ENCODE measurements at places on chromosomes 6 and 20.
A peak's percentile ranks its signal among the peaks of the same experiment; 100 is the strongest.

DNA sequence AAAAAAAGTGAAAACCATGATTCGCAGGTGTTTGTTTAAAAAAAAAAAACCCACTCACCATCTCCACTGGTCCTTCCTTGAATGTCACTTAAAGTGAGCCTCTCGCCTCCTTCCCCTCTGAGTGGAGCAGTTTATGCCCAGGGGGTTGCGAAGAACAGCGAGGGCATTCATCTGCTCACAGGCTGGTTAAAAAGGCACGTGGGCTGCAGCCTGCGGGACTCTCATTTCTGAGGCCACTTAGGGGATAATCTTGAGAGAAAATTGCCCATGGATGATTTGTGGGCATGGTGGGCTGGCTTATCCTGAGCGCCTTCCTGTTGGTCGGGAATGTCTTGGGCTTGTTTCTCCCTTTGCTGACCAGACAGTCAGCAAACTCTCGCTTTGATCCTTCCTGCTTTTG lies 18.9 kb downstream of the BCAS4 start:
- no peak for DNase-seq

DNA sequence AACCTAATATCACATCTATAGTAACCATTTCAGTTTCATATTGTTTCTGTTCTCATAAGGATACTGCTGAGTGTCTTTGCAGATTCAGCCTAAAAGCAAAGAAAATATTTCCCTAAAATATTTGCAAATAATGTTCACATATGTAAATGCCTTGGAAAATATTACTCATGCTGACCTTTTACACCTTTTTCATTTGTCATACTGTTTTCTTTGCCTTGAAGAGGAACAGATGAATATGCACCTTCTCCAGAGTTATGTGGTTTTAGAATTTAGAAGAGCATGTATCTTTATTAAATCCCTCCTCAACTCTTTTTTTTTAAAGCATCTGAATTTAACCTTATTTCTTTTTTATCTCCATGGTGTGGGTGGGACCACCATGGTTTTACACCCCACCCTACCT lies 32.5 kb downstream of the NDUFAF5 start:
- no peak for DNase-seq

DNA sequence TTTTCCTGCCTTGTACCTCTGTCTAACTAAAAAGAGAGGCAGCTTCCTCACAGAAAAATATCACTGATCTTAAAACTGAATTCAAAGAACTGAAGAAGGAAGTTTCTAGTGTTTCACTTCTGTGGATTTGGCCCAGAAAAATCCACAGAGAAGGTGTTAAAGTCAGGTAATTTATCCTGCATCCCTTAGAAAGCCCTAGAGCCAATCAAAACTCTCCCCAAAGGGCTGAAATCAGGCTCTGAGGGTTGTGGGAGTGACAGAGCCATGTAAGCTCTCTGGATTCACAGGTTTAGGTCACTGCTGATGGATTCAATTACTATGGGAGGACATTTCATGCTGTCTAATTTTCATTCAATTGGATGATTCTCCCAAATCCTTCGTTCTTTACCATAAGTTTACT lies 152.3 kb downstream of the OR2B2 start:
- no peak for DNase-seq

- no peak for DNase-seq
These were observed 133.7 kb upstream of the GMDS start for GRCh38 chr6:2378891-2379652.

- DNase-seq, result no peak
These were observed 209.7 kb upstream of the TENT5A start for GRCh38 chr6:81962198-81962597.

GRCh38 chr6:158663625-158664165 lies 13.8 kb downstream of the SYTL3 start:
- peak; percentile 25 for DNase-seq

DNA sequence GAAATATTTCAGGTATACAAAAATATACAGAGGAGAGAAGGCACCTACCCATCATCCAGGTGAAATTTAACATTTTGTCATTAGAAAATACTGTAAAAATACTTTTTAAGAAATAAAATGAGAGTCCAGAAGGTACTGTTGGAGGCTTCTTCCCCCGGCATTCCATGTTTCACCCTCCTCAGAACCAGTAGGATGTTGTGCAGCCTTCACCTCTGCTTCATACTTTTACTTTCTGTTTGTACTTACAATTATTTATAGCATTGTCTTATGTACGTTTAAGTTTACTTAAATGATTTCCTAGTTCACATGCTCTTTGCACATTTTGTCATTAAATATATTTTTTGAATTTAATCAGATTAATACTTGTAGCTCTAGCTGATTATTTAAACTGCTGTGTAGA lies 30.9 kb downstream of the TMEM200A start:
- no peak for DNase-seq

DNA sequence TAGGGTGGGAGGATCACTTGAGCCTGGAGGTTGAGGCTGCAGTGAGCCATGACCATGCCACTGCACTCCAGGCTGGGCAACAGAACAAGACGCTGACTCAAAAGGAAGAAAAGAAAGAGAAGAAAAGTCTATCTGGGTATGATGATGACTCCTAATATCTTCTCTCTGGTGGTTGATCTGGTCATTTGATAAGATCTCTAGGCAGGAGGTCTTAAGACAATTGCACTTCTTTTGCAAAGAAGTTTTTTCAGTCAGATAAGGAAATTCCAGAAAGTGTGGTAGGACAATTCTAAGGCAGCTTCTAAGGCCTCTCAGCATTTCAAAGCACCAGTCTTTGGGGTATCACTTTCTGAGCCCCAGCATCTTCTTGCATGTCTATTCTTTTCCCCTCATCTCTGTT lies 7.7 kb upstream of the AIF1 start:
- no peak for DNase-seq

- no peak for DNase-seq
These were observed 3.2 kb downstream of the LEMD2 start for GRCh38 chr6:33785778-33786177.

GRCh38 chr20:60201198-60201835 lies 243.1 kb downstream of the CDH26 start:
- DNase-seq, result no peak

- DNase-seq, result peak; percentile 95
These were observed 59.2 kb downstream of the ANKRD6 start for GRCh38 chr6:89492025-89492640.

DNA sequence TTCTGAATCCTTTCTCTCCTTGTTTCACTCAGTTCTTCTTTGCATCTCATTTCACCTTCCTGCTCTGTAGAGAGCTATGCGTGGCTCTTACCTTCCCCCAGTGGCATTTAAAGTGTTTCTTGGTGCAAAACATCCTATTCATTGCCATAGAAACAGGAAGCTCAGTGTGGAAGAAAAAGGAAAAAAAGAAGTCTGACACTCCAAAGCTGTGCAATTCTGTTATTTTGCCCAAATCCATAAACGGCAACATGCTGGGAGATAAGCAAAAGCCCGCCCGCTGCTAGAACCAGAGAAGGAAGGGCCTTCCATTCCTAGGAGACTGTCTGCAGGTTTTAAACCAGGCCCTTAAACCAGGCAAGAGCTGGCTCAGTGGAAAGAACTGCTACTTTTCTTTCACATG lies 247.1 kb downstream of the HIVEP2 start:
- no peak for DNase-seq

DNA sequence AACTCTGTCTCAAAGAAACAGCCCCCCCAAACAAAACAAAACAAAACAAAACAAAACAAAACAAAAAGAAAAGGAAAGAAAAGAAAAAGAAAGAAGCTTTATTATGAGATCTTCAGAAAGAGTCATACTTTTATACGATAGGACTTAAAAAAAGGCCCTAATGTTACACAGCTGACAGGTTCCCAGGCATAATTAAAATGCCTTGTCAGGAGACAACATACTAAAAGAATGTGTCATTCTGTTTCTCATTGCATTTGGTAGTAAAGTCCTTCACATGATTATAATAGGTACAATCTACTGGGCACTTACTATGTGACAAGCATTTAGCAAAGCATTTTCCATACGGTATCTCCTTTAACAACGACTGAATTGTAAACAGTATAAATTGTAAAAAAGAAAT lies 36.4 kb upstream of the RPN2 start:
- DNase-seq, result no peak

GRCh38 chr20:16708602-16709001 lies 21.2 kb upstream of the SNRPB2 start:
- no peak for DNase-seq

GRCh38 chr20:63706852-63707557 lies 771 bp downstream of the ARFRP1 start:
- DNase-seq, result no peak

DNA sequence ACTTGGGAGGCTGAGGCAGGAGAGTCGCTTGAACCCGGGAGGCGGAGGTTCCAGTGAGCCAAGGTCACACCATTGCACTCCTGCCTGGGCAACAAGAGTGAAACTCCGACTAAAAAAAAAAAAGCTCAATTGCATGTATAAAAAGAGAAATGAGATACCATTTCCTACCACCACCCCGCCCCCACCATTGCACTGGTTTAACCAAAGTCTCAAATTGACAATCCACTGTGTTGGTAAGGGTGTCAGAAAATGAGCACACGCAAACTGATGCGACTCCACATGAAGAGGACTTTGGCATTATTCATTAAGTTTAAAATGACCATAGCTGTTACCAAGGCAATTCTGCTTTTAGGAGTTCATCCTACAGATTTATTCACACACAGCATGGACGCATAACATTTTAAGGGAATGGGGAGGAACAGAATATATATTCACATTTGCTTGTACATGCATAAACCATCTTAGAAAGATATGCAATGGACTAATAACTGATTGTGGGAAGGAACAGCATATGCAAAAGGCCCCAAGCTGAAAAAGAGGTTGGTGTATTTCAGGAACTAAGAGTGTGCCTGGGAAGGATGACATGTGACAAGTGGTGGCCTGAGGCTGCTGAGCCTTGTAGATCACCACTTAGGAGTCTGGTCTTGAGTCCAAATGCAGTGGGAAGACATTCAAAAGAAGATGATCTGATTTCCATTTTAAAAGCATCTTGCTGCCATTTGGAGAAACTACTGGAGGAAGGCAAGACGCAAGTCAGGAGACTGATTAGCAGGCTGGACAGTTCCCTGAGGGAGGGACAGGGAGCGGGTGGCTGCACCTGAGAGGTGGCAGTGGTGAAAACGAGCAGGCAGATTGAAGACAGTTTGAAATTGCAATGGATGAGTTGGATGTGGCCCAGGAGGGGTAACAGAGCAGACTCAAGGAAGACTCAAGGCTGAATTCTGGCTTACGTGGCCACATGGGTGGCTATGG lies 37.2 kb upstream of the PTPN1 start:
- no peak for DNase-seq

DNA sequence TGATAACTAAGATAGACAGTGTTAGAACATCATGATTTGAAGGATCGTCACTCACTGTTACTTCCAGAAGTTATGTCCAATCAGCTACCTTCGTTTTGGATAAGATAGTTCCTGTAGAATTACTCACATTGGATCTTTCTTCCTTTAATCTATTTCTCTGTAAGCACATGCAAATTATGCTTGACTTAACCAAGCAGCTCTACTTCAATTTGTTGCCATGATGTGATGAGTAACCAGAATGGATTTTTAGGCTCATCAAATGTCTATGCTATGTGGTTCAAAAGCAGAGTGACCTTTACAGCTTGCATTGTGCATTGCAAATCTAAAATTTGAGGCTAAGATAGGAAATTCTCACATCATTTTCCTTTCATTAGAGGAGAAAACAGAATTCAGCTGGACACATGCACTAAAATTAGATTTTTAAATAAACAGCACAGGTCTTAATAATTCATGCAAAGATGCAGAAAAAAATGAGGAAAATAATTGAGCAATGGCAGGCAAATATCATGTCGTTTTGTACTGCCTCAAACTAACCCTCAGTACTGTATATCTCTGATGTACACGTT lies 76.7 kb upstream of the ZFP64 start:
- no peak for DNase-seq

GRCh38 chr6:16206595-16207037 lies 31.8 kb upstream of the GMPR start:
- DNase-seq, result peak; percentile 68

DNA sequence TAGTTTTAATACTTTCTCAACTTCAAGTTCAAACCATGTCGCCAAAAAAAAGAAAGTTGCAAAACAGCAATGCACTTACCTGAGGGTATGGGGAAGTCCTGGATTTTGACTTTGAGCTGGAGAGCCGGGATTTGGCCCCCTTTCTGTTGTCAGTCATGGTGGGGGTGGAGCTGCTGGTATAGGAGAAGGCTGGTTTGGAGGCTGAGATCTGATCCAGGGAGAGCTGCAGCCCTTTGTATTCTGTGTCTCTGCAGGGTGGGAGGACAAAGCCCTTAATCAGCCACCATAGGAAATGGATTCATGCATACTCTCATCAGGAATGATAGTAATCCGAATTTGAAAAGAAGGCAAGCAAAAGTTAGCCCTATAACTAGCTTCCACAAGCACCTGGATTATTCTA lies 44.0 kb downstream of the SIM1 start:
- DNase-seq, result no peak

DNA sequence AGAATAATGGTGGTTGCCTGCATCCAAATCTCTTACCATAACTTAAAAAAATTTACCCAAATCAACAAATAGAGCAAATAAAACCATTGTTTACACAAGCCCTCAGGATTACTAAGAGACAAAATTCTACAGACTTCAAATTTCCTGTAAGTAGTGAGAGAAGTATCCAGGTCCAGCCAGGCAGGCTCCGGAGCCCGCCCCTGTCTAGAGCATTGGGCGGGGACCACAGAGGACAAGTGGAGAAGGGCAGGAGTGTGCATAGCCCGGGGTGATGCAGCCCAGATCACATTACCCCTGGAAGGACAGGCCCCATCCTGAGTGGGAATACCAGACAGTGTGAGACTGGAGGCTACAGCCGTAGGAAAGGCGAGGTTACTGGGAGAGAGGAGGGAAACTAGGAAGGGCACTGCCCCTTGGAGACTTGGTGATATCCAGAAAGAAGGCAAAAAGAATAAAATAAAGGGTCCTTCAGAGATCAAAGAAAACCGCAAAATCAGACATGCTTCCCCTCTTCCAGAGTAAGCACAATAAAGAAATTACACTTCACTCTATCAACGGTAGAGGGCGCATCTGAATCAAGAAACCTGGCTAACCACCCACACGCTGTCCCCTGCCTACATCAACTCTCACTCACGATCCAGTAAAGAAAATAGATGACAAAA lies 26.6 kb downstream of the RIN2 start:
- DNase-seq, result peak; percentile 61

DNA sequence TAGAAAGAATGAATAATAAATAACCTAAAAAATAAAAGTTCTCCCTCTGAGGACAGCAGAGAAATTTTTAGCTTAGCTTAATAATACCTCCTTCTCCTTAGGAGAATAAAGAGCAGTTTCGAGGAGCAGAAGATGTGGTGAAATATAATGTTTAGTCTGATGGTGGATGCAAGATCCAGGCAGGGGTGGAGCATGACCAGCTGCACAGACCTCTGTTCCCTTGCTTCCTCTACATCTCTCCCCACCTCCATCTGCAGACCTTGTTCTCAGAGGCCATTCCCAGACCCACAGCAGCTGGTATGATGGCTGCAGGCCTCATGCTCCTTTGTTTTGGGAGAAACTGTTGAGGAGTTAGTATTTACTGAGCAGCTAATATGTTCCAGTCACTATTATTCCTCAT lies 1.5 kb downstream of the BTN3A2 start:
- no peak for DNase-seq

GRCh38 chr6:158654498-158654897 lies 4.6 kb downstream of the SYTL3 start:
- DNase-seq, result no peak

GRCh38 chr20:8272766-8273165 lies 140.7 kb downstream of the PLCB1 start:
- DNase-seq, result no peak

GRCh38 chr6:6635291-6635690 lies 46.8 kb downstream of the LY86 start:
- DNase-seq, result no peak
